ENCODE measurements at places on chromosomes 12 and 14. TPM values are rescaled to one million over a fixed set of nuclear protein-coding genes. Genes with fewer than 3 reads are reported as not detected.

The VWF gene
- 101 TPM for total RNA-seq

The EMP1 gene
- 226 TPM for total RNA-seq

DNA sequence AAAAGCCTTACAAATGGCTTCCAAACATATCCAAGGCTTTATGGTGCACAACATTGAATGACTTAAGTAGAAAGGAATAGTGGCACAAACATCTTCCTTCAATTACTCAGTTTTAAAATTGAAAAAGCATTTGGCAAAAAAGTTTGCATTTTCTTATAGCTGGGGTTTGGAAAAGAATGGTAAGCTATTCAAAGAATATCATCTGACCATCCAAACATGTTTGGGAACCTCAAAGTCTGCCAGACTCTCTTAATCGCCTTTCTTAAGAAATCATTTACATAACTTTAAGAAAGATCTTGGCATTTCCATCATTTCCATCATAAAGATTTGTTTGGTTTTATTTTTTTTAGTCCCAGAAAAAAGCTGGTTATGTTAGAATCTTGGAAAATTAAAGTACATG, 210.1 kb upstream of the PELI2 start:
- DNase-seq: no peak

DNA sequence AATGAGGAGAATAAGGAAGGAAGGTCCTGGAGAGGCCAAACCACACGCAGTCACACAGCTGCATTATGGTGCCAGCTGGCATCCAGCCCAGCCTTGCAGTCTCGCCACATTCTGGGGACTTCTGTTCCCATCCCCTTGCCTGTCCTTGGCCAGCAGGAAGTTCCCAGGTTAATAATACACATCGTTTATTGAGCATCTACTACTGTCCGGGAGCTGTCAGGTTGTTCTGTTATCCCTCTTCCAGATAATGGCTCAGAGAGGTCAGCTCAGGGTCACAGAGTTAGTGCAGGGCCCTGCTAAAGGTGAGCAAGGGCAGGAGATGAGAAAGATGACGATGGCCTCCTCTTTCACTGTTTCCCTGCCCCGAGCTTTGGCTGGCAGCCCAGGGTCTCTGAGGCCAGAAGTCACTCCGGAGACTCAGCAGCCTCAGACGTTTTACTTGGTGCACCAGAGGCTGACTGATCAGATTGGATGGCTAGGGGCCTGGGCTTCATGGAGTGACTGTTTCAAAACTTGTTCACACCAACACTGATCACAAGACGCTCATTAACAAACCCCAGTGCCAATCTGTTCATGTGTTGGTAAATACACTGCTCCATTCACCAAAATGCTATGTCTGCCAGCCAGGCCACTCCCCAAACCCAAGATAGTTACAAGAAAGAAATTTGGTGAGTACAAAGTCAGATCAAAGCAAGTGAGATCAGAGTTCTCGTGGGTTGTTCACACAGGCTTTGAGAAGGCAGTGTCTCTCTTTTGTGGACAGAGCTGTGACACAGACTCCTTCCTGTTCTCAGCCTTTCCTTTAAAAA, 79.2 kb downstream of the B4GALNT3 start:
- peak; percentile 73 for DNase-seq

GRCh38 chr12:65826353-65827171, 2.3 kb downstream of the HMGA2 start:
- peak; percentile 84 for DNase-seq

All from tongue (tissue), 3 donors.